GM12864 (cell line): ENCODE measurements at places on chromosomes 11 and 22.

GRCh38 chr11:63793161-63793560 lies 20.1 kb upstream of the SPINDOC start:
- no peak for DNase-seq

DNA sequence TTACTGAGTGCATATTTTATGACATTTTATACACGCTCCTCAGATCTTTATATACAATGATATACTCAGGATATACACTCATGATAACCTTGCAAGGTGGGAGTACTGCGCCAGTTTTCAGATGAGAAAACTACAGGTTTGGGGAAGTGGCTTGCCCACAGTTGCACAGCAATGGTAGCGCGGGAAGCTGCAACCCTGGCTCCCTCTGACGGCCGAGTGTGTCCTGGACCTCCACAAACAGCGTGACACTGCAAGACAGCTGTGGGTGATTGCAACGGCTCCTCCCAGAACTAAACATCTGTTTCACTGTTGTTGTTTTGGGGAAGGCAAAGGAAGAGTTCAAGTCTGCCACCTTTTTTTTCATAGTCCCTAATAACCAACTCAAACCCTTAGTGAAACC lies 47.0 kb downstream of the PACSIN2 start:
- DNase-seq, result no peak

DNA sequence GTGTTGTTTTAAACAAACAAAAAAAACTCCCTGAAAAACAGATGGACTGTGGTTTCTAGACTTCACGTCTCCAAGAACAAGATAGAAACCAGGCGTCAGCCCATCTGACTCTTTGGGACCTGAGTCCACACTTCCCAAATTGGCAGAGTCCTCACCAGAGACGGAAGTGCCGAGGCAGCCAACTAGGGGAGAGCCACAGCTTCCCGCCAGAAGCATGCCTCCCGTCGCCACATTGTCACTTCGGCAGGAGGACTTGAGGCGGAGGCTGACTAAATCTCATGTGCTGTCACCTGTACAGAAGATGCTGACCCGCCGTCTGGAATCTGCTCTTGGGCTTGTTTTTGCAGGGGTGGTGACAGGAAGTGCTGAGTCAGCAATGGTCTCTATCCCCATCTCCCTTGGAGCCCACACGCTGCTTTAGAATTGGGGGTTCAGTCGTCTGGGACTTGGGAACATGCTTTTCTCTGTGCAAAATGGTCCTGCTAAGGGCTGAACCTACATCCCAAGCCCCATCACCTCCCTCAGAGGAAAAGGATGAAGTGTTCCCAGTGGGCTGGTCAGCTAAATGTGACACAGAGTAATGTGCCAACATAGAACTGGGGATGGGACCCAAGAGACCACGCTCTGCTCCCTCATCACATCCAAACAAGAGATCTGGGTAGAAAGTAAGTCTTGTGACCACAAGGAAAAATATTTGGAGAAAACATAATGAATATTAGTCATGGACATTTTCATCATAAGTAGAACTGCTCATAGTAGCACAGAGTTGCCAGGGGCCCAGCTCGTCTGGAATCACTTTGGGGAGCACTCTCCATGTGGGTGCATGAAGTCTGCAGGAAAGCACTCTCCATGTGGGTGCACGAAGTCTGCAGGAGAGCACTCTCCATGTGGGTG lies 152.9 kb downstream of the SNX19 start:
- no peak for DNase-seq

GRCh38 chr11:131186629-131187101 lies 183.8 kb upstream of the NTM start:
- peak; percentile 60 for DNase-seq

DNA sequence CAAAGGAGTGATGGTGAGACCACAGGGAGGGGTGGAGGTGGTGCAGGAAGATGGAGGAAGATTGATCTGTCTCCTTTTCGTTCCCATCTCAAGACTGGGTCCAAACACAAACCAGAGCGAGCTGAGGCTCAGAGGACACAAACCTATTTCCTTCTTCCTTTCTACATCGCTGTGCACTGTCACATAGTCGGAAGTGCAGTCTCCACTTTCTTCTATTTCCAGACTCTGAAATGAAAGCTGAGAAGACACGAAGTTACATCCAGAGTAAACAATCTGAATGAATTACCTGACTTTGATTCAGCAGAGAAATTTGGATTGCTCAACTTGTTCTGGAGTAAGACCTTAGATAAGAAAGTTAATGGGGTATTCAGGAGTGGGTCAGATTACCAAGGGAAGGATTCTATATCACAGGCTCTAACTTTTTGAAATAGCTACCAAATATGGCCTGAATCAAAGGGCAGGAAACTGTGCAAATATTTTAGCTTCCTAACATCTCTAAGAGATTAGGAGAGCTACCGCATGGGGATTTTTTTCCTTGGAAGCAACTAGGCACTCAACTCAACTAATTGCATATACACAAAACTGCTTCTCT lies 14.4 kb downstream of the OVCH2 start:
- DNase-seq, result no peak

GRCh38 chr11:45926001-45926401 lies 3.5 kb downstream of the LARGE2 start:
- no peak for DNase-seq

GRCh38 chr11:94132823-94133408 lies 4.3 kb downstream of the PANX1 start:
- DNase-seq, result no peak

DNA sequence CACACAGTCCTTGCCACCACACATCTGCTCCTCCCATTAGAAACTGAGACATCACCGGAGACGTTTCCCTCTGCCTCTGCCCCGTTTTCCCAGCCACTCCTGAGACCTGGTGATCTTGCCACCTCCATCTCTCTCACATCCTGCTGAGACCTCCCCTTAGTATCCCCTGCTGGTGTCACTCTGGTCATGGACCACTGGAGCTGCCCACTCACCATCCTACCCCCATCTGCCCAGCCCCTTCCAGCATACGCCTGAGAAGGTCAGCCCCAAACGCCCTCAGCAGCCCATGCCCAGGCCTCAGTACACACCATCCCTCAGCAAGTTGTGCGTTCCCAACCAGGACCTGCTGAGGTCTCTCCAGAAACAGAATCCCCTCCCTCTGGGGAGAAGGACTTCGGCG lies 64.3 kb downstream of the SHANK2 start:
- DNase-seq, result no peak

DNA sequence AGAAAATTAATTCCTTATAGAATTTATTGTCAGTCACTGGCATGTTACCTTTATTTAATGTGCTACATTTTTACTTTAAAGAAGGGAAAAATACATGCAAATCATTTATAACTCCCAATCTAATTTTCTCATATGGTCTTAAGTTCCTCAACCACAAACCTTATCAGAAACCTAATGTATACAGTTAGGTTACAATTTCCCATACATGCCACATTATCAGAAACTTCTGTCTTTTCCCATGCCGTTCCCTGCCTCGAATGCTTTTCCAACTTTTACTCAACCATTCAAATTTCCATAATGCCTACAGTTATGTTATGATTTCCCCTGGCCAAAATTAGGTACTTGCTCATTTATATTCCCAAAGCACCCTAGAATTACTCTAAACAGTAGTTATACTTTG lies 13.5 kb downstream of the RSF1 start:
- no peak for DNase-seq

GRCh38 chr11:128714881-128715280 lies 21.0 kb downstream of the FLI1 start:
- no peak for DNase-seq

DNA sequence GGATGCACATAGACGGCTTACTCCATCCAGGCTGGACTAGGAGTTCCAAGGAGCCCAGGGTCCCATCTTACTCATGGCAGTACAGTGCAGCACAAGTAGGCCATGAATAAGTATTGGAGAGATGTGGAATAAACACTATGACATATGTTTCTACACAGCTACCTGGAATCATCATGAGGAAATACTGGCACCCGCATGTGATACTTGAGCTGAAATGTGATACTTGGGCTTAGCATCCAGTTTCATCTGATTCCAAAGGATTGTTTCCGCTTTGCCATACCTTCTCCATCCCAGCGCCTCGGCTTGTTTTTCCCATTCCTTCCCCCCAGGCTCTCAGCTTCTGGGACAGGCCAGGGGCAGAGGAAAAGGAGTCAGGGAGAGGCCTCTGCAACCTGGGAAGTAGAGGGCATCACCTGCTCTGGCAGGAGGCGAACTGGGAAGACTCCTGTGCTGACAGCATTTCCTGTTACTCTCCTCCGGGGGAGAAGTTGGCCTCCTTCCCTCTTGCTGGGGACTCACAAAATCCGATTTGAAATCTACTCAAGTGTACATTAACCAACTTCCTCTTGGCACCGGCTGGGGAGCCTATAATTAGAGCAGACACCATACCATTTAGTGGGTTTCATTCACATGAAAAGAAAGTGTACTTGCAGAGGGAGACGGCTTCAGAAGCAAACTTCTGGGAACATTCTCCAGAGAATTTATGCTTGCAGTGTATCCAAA lies 187.8 kb downstream of the MIAT start:
- no peak for DNase-seq

GRCh38 chr11:59754859-59755700 lies at the start of gene STX3:
STX3 (plus strand) TSS chr11:59755376; CDS start chr11:59755606, 230 bp downstream.
- DNase-seq, result no peak

DNA sequence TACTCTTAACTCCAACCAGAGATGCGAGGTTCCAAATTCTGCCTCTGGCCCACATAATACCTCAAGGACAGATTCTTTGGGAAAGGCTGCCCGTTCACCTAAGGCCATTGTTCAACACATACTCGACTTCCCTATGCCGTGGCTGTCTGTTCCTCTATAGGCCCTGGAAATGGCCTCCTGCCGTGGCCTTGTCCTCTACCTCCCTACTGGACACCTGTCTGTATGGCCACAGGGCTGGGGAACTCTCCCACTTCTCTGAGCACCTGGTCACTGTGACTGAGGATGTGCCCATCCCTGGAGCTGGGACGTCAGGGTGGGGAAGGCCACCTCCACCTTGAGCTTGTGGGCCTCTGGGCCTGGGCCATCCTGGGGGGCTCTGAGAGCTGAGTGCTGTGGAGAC lies 340.5 kb upstream of the B3GAT1 start:
- DNase-seq, result no peak

DNA sequence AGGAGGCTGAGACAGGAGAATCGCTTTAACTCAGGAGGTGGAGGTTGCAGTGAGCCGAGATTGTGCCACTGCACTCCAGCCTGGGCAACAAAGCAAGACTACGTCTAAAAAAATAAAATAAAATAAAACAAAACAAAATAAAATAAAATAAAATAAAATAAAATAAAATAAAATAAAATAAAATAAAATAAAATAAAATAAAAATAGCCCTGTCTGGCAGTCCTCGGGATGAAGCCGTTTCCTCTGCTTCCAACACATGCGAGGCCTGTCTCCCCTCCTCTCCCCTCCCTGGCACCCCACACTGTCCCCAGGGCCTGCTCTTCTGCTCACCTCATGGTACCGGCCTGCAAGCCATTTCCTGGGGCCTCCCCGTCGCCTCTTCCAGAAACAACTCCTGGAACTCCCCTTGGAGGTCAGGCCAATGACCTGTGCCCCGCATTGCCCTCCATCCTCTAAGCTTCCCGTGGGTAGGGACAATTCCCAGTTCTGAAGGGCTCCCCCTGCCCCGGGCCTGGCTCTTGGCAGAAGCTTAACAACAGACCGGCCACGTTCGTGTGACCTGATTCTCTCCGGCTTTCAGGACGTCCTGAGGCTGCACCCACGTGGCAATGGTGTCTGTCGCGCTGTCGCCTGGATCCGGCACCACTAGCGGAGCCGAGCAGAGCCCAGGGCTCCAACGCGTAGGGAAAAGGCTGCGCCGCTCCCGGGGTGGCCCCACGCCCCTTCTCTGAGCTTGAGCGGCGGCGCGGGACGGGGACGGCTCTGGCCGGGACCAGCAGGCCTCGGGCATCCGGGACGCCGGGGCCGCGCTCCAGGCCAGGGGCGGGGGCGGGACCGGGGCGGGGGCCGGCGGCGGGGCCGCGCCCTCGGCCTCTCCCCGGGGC lies 456 bp upstream of the PARVB start:
- DNase-seq, result no peak

GRCh38 chr11:64203421-64204079 lies 3.0 kb upstream of the FERMT3 start:
- DNase-seq, result no peak

DNA sequence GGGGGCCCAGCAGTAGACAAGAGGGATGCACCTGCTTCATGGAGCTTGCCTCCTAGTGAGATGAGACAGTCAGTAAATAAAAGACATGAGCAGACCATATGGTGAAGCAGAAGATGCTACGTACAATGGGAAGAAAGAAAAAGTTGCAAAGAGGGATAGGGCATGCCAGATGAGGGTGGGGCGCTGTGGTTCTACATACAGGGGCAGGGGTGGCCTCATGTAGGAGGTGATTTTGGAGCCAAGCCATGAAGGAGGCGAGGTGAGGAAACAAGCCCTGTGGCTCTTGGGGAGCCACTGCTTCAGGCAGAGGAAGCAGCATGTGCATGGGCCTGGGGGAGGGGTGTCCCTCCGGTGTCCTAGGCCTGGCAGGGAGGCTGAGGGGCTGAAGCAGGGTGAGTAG lies 15.2 kb downstream of the NAT10 start:
- DNase-seq, result no peak

- no peak for DNase-seq
Observed at GRCh38 chr11:73916435-73916834, 34.4 kb upstream of the DNAJB13 start.

GRCh38 chr11:66020618-66021357 lies 5.5 kb downstream of the CATSPER1 start:
- DNase-seq, result no peak

- no peak for DNase-seq
Observed at GRCh38 chr11:69865707-69866106, 46.5 kb upstream of the FGF3 start.

DNA sequence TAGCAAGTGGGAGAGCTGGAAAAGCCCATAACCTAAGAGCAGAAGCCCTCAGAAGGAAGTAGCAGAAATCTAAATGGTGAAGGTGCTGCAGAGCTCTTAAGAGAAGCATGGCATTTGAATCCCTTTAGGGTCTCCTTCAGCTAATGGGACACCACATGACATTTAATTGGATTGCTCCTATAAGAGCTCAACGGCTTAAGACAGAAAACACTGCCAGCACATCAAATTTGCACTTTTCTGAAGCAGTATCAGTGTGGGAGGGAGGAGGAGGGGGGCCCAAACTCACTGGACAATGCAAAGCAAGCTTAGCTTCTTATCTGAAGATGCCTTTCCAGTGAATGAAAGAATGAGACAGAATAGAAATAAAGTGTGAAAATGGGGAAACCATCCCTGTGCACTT lies 287.9 kb upstream of the MTNR1B start:
- no peak for DNase-seq

DNA sequence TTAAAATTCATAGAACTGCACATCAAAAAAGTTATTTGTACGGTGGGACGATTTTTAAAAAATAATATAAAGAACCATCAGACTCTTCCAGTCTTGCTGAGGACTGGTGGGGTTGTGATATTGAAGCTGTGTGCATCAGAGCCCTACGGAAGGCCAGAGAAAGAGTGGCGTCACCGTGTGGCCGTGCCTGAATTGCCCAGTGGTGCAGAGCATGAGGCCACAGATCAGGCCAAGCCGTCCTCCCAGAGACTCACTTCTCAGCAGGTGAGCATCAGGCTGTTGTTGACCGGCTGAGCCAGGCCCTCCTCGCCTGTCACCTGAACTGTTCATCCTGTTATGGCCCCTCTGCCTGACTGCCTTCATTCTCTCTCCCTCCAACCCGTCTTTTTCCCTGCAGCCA lies 1013.9 kb downstream of the TBC1D22A start:
- DNase-seq, result no peak

GRCh38 chr11:121554552-121554951 lies 101.8 kb upstream of the SORL1-AS1 start:
- DNase-seq, result no peak

- no peak for DNase-seq
Observed at GRCh38 chr11:351411-351810, 17.9 kb upstream of the B4GALNT4 start.
